ENCODE measurements at places on chromosomes 3 and 15.

DNA sequence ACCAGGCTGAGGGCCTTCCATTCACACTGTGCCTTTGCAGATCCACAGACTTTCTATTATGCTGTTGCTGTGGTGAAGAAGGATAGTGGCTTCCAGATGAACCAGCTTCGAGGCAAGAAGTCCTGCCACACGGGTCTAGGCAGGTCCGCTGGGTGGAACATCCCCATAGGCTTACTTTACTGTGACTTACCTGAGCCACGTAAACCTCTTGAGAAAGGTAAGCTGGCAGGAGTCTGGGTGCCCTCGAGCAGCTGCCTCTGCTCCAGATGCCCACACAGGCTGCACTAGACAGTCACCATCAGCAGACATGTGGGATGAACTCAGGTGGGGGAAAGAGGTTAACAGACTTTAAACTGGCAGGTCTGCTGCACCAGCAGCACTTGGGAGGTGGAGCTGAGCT lies 8.3 kb downstream of the TF start:
- no peak for DNase-seq

DNA sequence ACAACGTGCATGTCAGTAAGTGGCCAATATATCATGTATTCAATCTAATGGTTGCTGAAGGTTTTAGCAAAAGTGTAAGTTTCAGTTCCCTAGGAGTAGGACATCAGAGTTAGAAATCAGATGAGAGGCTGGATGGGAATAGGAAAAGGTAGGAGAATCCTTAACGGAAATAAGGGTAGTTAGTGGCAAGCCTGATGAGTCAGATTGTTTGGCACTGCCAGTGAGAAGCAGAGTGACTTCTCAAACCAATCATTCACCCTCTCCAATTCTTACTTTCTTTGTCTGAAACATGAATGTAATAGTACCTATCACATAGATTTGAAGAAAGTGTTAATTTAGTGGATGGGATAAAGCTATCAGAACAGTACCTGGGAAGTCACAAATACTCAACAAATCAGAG lies 894.0 kb downstream of the NTRK3 start:
- DNase-seq, result no peak

DNA sequence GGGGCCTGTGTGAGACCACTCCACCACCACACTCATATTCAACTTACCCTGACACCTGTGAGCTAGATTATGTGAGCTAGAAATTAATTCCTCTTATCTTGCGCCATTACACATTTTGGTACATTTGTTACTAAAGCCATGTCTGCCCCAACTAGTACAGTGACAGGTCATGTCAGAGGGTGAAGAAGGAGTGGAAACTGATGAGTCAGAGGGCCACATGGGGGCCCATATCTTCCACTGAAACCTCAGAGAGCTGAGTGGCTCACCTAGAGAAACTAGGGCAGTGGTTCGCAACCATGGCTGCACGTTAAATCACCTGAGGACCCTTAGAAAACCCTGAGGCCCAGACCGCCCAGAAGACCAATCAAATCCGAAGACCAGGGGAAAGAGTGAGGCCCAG lies 15.7 kb upstream of the MEF2A start:
- DNase-seq, result no peak

- no peak for DNase-seq
Measured at GRCh38 chr15:80934761-80935221, 54.8 kb downstream of the MESD start.

DNA sequence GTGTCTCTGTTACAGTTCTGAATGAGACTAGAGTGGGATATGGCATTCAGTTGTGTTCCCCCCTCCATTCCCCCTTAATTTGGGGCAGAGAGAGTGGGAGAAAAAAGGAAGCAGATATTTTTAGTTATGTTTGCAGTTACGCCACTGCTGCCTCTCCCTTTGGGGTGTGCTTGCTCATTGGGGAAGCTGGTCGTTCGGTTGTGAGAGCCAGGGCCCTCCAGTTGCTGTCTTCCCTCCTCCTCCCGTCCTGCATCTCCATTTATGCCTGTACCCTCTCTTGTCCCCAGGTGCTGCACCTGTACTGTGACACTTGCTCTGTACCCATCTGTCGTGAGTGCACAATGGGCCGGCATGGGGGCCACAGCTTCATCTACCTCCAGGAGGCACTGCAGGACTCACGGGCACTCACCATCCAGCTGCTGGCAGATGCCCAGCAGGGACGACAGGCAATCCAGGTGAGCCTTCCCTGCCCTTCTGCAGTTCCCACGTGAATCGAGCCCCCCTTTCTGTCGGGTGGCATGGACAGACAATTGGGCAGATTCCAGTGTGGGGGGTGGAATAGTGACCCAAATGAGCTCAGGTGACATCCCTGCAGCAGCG lies 55.8 kb downstream of the TRIM71 start:
- no peak for DNase-seq

DNA sequence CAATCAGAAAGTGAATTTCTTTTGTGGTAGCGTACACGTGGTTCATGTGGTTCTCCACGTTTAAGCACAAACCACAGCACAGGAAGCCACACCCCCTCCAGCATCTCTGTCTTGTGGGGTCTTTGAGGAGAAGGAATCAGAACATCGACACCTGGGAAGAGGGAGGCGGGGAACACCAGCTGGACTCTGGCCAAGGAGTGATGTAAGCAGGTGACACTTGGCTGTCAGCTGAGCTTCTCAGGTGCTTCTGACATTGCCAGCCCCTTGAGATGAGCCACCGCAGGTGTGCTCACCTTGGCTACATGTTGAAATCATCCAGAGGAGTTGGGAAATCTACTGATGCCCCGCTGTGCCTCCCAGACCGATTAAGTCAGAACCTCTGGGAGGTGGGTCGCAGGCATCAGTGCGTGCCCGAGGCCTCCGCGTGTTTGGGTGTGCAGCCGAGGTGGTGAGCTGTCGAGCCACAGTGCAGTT lies 85.0 kb downstream of the FAM81A start:
- no peak for DNase-seq

DNA sequence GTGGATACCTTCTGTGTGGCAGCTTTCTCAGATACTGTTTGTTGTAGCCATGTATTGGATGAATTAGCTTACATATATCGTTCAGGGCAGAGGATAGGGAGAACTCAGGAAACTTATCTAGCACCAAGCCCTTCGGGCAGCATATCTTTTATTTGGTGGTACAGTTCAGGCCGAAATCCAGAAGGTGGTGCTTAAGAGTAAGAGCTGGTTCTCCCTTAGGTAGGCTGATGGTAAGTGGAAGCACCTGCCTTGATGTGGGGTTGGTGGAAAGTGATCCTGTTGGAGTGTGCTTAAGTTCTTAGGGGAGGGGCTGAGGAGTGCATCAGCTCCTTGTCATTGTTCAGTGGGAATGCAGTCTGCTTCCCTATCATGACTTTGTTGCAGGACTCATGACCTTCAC lies 187.5 kb downstream of the DOCK3 start:
- DNase-seq, result no peak

GRCh38 chr3:100107221-100107814 lies 7.0 kb downstream of the FILIP1L start:
- no peak for DNase-seq

GRCh38 chr3:128804017-128804810 lies 75.2 kb upstream of the ACAD9 start:
- DNase-seq, result peak; percentile 33

DNA sequence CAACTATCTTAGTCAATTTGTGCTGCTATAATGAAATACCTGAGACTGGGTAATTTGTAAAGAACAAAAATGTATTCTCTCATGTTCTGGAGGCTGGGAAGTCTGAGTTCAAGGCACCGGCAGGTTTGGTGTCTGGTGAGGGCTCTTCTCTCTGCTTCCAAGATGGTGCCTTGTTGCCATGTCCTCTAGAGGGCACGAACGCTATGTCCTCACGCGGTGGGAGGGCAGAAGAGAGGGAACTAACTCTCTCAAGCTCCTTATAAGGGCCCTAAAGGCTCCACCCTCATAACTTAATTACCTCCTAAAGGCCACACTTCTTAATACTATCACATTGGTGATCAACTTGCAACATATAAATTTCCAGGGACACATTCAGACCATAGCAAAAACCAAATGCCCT lies 108.4 kb downstream of the ADAMTSL3 start:
- DNase-seq, result no peak

- no peak for DNase-seq
Measured at GRCh38 chr15:50506121-50506520, 40.3 kb downstream of the USP50 start.

- DNase-seq, result no peak
Measured at GRCh38 chr3:153158961-153159735, 2.9 kb upstream of the RAP2B start.

GRCh38 chr3:194285024-194285849 lies 65.9 kb downstream of the CPN2 start:
- DNase-seq, result no peak

GRCh38 chr15:35107122-35107521 lies 22.0 kb upstream of the NANOGP8 start:
- DNase-seq, result no peak

- DNase-seq, result no peak
Measured at GRCh38 chr15:84772467-84772866, 24.1 kb downstream of the ZNF592 start.

- DNase-seq, result no peak
Measured at GRCh38 chr3:58621086-58621830, 44.1 kb upstream of the FAM107A start.

DNA sequence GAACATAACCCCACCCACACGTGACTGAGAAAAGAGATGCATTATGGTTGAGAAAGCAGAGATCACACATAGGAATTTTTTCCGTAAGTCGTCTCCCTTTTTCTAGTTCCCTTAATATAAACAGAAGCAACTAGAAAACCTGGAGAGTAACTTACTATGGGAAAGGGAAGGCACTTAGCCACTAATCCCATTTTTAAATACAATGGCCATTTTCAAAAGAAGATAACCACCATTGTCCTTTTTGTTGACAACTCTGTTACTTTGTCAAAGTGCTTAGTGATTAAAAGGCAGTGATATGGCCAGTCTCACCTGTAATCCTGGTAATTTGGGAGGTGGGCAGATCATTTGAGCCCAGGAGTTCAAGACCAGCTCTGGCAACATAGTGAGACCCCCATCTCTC lies 184.4 kb upstream of the UMPS start:
- no peak for DNase-seq

DNA sequence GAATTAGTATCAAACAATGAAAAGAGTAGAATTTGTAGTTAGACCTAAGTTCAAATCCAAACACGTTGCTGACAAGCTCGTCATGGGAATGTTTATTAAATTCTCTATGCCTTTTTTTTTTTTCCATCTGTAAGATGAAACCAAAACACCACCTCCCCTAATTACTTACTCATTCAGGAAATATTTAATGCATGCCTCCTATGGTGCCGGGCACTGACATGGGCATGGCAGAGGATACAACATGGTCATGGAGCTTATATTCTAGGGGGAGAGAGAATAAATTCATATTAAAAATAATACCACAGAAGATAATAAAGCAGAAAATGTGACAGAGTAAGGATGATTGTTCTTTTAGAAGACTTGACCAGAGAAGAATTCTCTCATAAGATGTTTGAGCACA lies 215.8 kb downstream of the RYR3 start:
- no peak for DNase-seq

DNA sequence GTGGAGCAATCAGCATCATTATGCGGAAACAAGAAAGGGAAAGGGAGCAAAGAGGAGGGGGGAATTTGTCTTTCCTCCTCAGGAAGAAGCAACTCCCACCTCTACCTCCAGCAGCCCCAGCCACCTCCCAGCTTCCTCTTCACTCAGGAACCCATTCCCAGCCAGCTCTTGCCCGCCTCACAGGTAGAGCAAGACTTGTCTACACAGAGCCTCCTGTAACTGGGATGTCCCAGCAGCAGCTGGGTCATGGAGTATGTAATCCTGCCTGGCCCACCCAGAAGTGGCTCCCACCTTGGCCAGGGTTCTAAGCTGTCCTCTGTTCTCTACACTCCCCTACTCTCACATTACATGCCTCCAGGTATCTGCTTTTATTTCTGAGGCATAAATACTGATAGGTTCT lies 14.0 kb downstream of the IGDCC3 start:
- DNase-seq, result no peak

DNA sequence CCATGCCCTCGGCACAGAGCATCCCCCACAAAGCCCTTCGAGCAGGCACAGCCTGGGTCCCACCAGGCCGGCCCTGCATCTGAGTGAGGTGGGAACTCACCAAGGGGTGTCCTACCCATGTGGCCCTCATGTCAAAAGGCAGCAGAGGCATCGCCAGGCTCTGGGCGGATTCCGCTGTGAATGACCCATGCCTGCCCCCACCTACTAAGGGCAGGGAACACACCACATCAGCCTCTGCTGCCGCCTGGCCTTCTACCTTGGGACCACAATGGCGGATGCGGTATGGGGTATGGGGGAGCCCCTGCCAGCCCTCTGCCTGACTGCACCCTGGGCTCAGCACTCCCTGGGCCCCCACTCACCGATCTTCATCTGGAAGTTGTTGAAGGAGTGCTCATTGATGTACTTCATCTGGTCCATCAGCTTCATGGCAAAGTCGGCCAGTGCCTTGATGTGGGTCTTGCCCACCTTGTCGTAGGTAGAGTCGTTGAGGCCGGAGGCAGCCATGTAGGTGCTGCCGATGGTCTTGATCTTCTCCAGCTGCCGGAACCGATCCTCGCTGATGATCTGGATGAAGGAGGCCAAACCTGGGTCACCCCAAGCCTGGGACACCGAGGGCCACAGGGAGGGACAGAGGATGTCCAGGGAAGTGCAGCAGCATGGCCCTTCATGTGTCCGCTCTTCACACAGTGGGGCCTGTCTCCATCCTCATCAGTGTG lies 87.8 kb downstream of the SEC22A start:
- DNase-seq, result no peak

GRCh38 chr3:32126305-32127015 lies 20.0 kb downstream of the GPD1L start:
- no peak for DNase-seq

GRCh38 chr15:51044037-51044727 lies 50.5 kb downstream of the TNFAIP8L3 start:
- DNase-seq, result no peak

GRCh38 chr3:120622870-120623726 lies 27.0 kb downstream of the NDUFB4 start:
- DNase-seq, result no peak

DNA sequence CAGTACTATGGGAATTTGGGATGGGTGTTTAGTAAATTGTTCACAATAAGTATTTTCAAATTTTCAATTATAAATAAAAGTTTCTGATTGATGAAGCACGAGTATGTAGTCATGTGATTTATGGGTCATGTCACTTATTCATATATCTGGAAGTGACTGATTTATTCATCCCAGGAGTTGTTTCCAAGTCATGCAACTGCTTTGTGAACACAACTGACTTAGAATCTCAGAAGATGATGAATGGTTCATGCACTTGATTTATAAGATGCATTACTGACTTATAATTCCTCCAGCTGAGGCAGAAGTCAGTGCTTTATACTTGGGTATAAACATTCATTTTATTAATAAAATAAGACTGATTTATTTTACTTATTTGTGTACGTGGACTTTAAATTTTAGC lies 137.8 kb upstream of the CBLB start:
- no peak for DNase-seq
